ENCODE measurements at places on chromosomes 2 and 18.

DNA sequence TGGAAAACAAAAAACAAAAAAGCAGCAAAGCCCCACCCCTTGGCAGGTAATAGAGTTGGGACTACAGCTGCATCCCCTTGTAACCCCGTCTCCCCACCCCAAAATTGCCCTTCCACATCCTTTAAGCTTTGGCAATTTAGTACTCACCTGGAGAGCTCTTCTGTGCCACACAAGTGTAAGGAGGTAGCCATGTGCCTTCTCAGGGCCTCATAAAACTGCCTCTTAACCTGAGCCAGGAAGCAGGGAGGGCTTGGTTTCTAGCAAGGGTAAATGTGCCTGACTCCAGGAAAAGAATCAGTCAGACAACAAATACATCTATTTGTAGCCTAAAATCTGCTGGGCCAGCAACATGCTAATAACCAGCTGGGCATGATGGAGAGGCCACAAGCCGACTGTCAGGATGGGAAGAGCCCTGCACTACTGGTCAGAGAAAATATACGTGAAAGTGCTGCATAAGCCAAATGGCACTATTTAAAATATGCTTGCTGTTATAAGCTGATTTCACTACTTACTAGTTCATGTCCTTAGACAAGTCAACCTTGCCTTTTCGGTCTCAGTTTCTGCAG is 46.3 kb downstream of the NOP58 start:
- DNase-seq = no peak

DNA sequence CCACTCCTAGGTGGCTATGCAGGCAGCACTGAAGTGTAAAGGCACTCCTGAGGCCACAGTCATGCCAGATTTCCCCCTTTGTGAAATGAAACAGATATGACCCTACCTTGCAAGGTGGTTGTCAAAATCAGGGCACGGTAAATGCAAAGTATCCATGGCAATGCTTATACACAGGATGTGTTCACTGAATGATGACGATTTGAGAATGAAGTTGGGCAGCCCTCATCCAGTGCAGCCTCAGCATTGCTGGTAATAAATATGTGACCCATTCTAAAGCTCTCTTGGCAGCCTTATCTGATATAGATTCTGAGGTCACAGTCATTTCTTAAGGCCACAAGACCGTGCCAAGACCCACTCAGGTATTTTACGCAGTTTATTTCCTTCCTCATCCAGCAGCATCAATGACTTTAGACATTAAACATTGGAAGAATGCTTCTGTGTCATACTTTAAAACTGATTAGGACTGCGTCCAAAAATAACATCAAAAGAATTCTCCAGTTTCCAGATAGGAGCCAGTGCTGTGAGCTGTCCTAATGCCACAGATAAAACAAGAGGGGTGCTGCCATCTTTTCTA is 125.5 kb upstream of the SERTAD2 start:
- DNase-seq = no peak

DNA sequence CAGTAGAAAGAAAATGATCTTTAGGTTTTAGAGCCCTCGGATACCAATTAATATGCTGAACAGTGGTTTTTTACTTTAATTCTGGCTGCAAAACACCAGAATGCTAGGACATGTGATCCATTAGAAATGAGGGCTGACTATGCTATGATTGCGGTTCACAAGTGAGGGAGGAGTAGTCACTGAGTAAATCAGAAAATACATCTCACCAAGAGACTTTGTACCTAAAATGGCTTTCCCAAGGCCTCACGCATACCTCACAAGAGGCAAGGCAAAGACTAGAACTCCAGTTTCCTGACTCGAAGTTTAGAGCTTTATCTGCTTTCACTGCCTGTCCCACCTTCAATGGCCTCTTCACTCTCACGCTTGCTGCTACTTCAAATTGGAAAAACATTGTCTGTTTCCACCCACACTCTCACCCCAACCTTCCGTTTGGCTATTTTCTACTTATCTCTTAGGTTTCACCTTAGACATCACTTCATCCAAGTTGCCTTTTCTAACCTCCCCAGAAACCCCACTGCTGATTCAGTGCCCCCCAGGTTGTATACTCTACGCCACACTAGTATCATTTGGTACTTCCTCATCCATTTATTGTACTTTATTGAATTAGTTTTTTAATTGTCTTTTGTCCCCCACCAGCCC is 5.1 kb upstream of the MBD2 start:
- DNase-seq = no peak

GRCh38 chr2:232434091-232434490 is 21.9 kb upstream of the ALPI start:
- no peak for DNase-seq

DNA sequence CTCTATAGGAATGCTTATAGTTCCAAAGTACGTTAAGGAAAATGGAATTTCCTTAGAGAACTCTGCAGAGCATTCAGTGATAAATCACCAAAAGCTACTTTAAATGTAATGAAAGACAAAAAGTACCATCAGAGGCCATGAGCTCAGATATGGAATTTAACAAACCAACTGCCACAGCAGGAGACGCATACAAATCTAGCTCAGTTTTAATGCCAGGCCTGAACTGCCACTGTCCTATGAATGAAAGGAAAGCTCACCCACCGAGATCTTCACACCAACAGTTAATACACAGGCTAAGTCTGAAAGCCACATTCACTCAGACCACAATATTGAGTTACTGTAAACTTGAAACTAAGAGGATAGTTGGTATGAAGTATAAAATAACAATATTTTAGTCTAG is 126.8 kb downstream of the ZNF516 start:
- DNase-seq = no peak

DNA sequence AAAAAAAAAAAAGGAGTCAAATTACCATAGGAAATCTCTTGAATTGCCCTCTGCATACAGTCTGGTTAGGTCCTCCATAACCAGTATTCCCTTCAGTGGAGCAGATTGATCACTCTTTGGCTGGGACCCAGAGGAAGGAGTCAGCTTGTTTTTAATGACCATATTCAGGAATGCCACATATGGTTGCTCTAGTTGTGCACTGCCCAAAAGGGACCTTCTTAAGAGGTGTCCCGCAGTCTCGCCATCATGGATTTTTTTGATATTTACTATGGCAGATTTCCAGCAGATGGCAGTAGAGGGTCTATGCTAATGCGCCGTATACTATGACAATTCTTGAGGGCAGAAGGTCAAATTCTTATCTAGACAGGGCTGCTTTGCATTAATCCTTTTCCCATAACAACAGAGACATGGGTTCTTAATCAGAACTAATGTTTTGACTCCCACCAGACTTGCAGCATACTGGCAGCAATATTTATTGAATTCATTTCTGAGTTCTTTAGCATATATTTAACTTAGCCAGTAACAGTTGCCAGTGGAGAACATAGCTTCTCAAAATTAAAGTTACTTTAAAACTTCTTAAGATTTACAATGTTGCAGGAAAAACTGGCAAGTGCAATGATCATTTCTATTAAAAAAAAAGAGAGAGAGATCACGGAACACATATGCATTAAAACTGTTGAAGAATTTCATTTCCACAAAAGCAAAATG is 31.8 kb upstream of the INPP4A start:
- DNase-seq = peak; percentile 78

GRCh38 chr18:76823587-76824011 is 1.2 kb downstream of the ZNF236 start:
- DNase-seq = no peak

DNA sequence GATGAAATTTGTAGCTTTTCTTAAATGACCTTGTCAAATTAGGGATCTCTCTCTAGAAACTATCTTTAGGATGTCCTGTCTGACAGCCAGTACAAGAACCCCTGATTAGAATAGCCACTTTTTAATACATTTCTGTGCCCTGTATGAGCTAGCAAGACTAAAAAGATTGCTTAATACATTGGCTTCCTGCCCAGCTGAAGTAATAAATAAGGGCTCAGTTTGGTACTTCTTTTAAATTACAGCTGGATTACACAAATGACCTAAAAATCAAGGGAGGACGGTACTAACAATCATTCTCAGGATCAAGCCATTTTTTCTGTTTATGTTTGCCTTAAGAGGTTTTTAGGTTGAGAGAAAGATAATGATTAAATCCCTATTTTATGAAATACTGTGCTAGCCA is 11.6 kb upstream of the OLA1 start:
- DNase-seq = no peak

DNA sequence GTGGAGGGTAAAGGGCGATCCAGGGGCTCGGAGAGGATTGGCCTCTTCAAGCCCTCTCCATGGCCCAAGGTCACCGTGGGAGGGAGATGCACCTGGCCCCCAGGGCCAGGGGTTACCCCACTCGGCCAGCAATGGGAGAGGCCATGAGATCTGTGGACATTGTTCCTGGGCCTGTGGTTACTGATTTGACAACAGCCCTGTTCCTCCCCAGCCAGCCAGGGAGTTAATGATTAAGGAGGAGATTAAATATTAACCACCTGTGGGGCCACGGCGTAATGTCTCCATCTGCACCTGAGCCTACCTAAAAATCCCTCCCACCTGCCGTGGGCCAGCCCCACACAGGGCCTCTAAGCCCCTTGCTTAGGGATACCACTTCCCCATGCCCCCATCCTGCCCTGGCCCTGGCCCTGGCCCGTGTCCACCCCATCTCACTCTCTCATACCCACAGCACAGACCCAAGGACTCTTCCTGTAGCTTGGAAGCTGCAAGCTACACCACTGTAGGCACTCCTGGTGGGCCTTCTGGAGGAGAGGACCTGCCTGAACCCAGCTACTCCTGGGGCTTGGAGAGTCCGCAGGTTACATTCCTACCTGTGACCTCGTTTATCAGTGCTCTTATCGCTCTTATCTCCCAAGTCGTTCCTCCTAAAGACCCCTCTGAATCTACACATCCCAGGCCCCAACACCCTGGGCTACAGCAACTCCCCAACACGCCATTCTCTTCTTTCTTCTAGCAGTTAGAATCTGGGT is 32.1 kb downstream of the ZFP36L2 start:
- no peak for DNase-seq

DNA sequence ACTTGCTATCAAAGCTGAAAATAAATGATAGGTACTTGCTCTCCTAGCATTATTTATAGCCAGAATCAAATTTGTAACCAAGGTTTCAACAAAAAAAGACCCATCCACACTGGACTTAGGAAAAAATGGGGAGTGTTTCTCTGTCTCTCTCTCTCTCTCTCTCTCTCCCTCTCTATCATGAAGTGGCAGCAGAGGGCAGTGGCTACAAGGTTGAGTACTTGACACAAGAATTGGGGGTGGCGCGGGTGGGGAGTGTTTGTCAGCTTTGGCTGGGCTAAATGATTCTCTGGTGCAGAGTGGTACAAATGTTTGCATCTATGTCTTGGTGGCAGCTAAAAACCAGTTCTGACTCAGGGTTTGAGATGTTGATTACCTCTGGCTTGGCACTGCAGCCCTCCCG is 85.0 kb downstream of the RBM43 start:
- no peak for DNase-seq

DNA sequence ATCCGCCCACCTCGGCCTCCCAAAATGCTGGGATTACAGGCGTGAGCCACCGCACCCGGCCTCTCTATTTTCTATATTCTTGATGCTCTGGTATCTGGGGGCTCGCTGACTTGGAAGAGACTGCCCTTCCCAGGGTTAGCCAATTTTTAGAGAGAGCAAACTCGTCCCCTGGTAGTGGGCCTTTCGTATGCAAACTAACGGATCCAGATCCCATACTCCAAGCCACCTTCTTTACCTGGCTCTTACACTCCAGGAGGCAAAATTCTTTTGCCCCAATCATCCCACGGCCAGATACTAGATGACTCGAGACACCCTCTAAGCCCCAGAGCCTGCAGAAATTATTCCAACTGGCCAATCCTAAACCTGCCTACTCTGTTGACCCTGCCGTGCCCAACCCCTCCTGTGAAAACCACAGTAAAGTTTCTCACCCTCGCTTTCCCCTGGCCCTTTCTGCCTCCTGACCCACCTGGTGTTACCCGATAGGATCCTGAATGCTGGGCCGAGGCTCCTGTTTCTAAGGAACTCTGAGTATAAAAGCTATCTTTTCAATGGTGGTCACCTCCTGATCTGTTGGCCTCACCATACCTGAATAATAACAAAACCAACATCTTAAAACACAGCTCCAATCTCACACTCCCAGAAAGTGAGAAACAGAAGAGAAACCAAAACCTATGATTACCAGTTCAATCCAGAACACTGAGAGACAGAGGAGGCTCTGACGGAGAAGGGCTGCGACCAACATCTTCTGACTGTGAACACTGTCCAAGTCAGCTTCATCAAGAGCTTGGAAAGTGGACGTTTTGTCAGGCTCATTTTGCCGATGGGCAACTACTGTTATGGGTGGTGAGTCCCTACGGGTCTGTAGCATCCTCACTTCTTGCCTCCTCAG is 57.6 kb upstream of the ZNF532 start:
- no peak for DNase-seq

DNA sequence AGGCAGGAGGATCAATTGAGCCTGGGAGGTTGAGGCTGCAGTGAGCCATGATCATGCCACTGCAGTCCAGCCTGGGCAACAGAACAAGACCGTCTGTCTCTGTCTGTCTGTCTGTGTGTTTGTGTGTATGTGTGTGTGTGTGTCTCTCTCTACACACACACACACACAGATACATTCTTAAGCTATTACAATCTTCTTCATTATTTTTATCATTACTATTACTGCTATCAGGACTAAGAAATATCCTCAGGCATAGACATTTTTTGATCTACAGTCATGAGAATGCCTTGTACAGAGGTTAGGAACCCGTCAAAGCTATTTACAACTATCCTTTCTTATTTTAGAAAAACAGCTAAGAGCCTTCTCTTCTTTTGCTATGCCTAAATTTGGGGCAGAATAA is 207.4 kb downstream of the NEDD4L start:
- DNase-seq = no peak

DNA sequence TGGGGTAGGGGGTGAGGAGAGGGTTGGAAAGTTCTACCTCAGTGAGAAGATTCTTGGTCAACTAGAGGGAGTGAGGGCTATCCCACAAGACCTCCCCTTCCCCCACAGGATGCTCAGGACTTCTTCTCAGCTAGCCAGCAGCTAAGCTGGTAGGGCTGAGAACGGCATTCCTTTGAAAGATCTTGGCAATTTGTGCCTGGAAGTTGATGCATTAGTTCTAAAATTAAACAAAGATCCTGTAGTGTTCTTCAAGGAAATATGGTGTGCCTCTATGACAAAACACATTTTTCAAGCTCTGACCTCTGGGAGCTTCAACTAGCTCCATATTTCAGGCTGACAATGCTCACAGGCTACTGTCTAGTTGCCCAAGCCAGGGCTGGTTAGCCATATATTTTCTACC is 2.3 kb downstream of the LYPD1 start:
- DNase-seq = no peak

DNA sequence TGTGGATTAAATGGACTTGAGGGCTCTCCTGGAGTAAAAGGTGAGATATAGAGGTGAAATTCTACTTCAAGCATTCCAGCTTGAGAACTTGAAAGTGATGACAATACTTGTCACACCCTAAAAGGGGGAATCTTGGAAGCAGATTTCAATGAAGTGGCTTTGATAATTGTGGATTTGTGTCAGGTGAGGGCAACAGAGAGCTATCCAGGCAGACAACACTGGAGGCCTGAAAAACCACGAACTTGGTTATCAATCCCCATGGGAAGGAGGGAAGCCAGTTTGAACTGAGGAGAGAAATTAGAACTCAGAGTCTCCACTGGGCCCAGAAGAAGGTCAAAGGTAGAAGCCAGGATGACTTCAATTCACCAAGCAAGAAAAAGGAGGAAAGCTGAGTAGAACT is 263.9 kb downstream of the FIGN start:
- DNase-seq = no peak

Data from activated CD8-positive, alpha-beta T cell treated with anti-CD3 and anti-CD28 coated beads, Interleukin-2, amount 10 ng/mL, durations not matched to agents 7 days and 5 days (primary cell).